Transverse colon (tissue), 4 donors: ENCODE measurements at places on chromosomes 5 and 9. TPM values are rescaled to one million over a fixed set of nuclear protein-coding genes. Genes with fewer than 3 reads are reported as not detected.

The RGMB gene
- 39.7 TPM for total RNA-seq

The PCDHA9 gene
- total RNA-seq, result 0.48 TPM

The GALNT12 gene
- total RNA-seq, result 122 TPM

The ZNF883 gene
- total RNA-seq, result 0.27 TPM

DNA sequence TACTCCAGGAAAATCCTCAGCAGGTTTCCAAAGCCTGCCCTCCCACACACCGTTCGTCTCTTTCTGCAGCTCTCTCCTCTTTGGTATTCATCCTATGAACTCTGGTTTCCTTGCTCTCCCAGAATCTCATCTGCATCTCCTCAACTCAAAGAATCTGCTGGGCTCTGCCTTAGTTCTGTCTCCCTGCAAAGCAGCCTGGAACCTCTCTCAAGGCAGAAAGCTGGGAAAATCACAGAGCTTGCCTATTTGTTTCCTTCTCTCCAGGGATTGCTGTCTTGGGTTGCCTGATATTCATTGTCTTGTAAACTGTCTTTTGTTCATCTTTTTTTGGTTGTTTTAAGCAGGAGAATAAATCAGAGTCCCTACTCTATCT lies 5.3 kb upstream of the ERAP2 start:
- peaks cover 14% of the 10 kb centered on the region for H3K4me1 ChIP-seq
- no peaks in the 10 kb centered on the region for H3K36me3 ChIP-seq
- no peak for DNase-seq

DNA sequence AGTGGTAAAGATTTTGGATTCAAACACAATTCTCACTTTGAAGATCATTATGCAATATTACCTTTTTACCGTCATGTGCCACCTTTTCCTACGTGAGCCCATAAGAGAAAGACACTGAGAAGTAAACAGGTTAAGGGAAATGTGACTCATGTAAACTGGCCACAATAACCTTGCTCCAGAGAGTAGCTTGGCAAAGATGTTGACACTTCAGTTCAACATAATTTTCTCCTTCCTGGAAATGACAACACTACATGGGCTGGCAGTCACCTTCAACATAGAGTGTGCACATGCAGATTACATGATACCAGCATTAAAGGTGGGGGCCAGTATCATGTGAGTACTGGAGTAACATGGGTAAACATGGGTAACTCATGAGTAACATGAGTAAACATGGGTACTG lies 141.9 kb downstream of the CDK5RAP2 start:
- H3K4me1 ChIP-seq, result no peaks in the 10 kb centered on the region
- no peak overlapping the region for H3K27ac ChIP-seq
- H3K36me3 ChIP-seq, result no peaks in the 10 kb centered on the region
- DNase-seq, result no peak
- H3K27me3 ChIP-seq, result no peaks in the 10 kb centered on the region
- H3K4me3 ChIP-seq, result no peak overlapping the region

DNA sequence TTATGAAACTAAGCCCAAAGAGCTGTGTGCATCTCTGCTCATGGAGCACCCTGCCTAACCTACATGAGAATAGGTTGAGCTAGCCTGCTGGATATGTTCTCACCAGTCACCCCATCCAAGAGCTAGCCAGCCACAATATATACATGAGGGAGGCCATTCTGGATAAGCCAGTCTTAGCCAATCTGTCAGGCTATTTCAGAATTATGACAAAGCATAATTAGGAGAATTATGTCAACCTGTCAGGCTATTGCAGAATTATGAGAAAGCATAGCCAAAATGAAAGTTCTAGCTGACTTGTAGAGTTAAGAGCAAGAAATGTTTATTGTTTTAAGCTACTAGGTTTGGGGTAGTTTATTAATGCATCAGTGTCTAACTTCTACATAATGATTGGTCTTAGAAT lies 189.8 kb downstream of the WDR70 start:
- no peaks in the 10 kb centered on the region for H3K4me1 ChIP-seq
- no peaks in the 10 kb centered on the region for H3K27me3 ChIP-seq
- no peak overlapping the region for H3K4me3 ChIP-seq
- H3K27ac ChIP-seq, result no peak overlapping the region
- no peak for DNase-seq

DNA sequence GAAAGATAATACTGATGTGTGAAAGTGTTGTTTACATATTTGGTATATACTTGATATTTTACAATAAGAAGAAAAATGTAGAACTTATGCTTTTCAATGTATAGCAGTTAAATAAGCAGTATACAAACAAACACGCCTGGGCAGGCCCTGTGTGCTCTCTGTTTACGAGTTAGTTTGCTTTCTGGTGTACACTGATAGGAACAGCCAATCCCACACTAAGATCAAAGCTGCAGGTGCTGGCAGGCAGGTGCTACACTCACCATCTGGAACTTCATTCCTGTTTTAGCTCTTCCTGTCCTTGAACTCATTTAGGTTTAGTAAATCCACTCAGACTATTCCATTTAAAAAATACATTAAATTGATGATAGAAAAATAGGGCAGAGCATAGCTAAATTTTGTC lies 614.7 kb upstream of the ST8SIA4 start:
- no peak overlapping the region for H3K27ac ChIP-seq
- no peak overlapping the region for H3K4me3 ChIP-seq
- no peaks in the 10 kb centered on the region for H3K27me3 ChIP-seq
- no peak for DNase-seq

DNA sequence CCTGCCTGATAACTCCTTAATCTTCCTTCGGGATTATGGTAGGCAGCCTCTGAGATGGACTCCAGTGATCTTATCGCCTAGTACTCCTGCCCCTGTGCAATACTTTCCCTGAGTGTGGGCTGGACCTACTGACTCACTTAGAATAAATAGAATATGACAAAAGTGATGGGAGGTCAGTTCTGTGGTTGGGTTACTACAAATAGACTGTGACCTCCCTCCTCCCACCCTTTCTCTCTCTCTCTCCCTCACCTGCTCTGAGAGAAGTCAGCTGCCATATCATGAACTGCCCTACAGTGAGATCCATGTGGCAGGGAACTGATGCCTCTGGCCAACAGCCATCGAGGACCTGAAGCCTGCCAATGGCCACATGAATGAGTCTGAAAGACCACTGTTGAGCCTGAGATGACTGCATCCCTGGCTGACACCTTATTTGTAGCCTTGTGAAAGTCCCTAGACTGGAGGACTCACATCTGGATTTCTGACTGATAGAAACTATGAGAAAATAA lies 31.7 kb downstream of the NRG2 start:
- H3K27ac ChIP-seq, result no peak overlapping the region
- DNase-seq, result no peak
- no peaks in the 10 kb centered on the region for H3K36me3 ChIP-seq
- H3K27me3 ChIP-seq, result peaks cover 21% of the 10 kb centered on the region
